Activated gamma-delta T cell (primary cell): ENCODE measurements at places on chromosomes 5 and 9.

DNA sequence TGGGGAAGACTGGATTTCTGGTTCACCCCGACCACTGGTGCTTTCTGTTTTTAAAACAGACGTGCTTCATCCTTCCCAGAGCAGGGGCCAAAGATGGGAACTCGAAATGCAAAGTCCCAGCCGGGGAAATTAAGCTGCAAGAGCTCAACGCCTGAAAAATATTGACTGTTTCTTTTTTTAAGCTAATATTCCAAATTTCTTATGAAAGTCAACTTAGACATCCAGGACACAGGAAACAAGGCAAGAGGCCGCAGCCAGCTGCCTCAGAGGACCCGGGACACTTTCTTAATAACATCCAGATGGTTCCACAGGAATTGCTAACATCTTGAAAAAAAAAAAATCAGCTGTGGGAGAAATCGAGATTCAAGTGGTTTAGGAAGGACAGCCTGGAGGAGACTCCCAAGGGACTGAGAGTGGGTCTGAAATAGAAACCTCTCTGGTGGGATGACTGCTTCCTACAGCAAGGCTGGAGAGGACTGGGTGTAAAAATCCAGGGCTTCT is 144.9 kb downstream of the FGF1 start:
- DNase-seq, result no peak

GRCh38 chr5:170333161-170333910 is 35.8 kb upstream of the LCP2 start:
- no peak for DNase-seq

- DNase-seq, result no peak
Measured at GRCh38 chr5:171129308-171129707, 179.7 kb upstream of the TLX3 start.

DNA sequence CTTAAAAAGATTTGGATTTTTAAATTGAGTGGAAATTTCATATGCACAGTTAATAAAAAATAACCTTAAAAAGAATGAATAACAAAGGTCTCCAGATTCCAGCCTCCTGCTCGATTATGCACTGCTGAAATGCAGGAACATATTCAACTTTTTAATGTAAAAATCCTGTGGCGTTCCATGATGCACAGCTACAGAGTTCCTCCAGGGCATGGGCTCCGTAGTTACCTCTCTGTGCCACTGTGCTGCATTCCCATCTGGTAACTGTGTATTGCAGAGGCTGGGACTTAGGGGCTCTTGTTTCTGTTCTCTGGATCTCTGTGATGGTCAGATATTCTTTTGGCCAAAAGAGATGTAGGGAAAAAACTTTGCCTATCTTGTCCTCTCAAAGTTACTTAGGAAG is 31.5 kb upstream of the EQTN start:
- DNase-seq, result no peak

- DNase-seq, result no peak
Measured at GRCh38 chr9:98009936-98010335, 26.8 kb downstream of the ANP32B start.

DNA sequence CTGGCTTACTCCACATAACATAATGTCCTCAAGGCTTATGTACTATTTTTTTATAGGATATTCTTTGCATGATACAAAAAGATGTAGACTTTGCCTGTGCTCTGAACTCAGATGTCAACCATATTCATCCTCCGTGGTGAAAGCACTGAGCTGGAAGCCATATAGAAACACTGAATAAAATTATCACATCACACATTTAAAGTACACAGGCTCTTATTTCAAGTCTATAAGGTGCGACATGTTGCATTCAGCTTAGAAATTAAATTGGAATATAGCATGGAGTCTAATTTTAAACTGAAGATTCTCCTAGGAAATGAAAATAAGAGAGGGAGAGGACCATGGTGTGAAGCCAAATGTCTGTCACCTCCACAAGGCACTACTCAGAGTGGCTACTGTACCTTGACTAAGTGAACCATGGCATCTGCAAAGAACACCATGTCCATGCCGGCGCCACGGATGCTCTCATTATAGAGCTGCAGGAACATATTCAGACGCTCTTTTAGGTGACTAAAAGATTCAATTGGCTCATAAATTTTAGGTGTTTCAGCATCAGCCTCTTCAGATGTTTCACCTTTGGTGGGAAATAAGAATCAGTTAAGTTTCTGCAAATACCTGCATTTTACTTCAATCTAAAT is 158.6 kb downstream of the DNAH5 start:
- no peak for DNase-seq

DNA sequence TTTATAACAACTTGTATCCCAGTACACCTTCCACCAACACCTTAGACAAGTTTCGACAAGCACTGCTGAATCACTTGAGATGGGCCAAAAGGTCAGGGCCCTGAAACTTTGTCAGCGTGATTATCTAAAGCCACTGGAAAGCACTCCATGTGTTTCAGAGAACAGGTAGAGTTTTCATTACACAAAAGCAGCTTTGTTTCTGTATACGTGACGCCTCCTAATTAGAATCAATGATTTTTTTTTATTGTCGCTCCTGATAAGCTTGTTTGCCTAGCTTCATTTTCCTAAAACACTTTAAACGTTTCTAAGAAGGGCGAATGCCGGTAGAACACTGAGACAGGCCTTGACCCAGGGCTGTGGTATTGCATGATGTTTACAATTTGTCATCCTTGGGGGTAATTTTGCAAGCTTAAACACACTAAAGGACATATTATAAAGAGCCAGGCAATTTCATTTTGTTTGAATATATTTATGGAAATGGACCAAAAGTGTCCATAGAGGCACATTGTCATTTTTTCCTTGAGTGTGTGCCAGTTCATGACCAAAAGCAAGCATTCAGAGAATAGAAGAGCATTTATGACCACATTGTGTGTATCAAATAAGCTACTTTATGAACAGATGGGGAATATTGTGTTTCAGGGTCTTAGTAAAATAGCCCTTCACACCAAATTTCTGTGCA is 193.6 kb downstream of the GLIS3 start:
- DNase-seq, result no peak

GRCh38 chr9:89750117-89750791 is 145.4 kb downstream of the GADD45G start:
- no peak for DNase-seq

DNA sequence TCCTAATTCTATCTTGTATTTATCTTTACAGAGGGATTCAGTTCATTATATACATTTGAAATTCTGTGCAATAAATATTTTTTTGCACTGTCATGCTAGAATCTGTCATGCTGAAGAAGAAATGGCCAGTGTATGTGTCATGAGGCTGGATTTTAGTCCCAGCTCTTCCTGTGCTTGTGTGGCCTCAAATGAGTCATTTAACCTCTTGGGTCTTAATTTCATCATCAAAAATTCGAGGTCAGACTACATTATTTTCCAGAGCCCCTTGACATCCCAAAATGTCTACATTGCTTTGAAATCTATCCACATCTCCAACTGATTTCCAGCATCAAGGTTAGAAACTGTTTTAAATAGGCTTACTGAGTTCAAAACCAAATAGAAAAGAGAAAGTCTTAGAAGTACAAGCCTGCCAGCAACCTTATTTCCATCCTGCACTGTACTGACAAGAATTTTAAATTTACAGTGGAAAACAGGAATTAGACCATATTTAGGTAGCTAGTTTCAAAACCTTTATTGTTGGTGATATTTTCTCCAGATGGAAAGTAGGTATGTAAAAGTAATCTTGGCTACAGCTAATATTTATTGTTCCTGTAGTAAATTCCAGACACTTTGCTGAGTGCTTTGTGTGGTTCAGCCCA is 96.7 kb upstream of the MAMDC2 start:
- DNase-seq, result no peak

GRCh38 chr5:10702040-10702629 is 58.9 kb downstream of the DAP start:
- DNase-seq, result no peak

DNA sequence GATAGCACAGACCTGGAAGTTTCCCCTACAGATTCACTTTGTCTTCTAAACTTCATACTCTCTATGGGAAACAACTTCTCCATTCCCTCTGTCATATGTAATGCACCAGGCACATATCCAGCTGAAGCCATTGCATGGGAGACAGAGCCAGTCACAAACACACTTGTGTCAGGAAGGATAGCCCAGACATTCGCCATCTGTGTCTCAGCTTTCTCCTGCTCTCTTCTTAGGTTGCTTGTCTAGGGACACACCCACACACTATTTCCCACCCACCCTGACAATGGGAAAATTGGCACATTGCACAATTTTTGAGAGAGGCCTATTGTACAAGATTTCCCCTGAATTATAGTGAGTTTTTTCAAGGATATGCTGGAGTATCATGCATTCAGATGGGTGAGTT is 158.4 kb upstream of the MPDZ start:
- DNase-seq, result no peak

DNA sequence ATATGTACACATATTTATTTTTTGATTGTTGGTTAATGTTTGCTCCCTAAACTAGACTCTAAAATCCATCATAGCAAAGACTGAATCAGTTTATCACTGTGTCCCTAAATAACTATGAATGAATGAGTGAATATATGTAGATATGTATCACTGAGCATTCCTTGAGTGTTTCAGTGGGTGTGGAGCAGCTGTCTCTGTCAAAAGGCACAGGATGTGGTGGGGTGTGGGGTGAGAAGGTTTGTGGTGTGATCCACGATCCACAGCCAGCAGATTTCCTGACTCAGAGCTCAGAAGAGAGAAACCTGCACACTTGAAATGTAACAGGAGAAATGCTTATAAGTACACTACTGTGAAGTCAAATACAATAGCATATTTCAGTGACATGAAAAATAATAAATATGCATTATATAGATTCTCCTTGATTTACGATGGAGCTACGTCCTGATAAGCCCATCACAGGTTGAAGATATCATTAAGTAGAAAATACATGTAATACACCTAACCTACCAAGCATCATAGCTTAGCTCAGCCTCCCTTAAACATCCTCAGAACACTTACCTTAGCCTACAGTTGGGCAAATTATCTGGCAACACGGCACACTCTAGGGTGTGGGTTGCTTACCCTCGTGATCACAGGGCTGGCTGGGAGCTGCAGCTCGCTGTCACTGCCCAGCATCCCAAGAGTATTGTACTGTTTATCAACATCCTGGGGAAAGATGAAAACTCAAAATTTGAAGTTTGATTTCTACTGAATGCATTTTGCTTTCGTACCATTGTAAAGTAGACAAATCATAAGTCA is 287.0 kb downstream of the GAS1 start:
- DNase-seq, result no peak

DNA sequence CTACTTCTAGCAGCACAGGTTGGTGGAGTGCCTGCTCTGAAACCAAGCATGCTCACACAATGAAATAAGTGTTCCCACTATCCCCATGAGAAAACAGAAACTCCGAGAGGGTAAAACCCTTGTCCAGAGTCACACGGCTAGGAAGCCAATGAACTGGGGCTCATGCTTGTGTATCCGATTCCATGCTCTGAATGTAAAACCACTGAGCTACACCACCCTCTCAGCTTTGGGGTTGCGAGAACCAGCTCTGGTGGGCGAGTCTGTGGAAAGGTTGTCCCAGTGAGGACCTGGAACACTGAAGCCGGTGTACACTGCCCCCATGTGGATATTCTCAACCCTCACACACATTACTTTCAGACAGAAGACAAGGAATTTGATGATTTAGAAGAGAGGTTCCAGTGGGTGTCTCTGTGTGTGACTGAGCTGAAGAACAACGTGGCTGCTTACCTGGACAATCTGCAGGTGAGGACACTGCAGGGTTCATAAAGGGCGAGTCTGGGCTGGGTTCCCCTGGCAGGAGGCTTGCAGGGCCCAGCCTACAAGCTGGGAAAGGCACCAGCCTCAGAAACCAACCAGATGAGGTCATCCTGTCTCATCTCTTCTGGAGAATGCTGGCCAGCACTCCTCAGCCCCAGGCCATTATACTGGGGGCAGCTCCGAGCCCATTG is 37.4 kb downstream of the ARHGEF37 start:
- DNase-seq, result no peak

GRCh38 chr9:114092336-114092735 is 6.8 kb downstream of the KIF12 start:
- DNase-seq, result no peak

DNA sequence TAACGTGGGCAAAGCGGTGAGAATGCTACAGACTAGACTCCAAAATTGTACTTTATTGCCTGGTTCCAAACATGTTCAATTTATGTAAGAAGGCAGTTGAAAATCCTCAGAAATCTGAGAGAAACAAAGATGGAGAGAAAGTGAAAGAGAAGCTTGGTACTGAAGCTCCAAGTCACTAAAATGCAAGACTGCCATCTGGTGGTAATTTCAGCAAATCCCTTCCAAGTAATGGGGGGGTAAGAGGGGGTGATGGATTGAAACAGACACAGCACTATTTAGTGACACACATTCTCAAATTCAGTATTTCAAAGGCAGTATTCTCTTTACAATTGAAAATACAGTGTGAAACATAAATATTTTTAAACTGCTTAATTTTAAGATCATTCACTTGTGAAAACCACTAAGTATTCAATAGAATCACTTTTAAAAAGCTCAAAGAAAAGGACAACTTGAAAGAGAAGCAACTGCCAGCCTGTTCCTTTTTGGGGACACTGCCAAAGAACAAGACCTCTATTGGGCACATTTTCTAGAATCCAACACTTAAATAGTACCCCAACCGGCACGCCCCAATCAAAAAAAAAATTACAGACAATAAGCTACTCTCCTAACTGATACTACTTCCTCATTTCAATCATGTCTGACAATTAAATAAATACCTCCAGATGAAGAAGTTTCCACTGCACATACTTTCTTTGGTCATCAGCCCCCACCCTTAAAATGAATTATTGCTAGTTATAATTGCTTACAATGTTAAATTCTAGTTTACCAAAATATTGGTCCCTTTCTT is 131.5 kb downstream of the AGTPBP1 start:
- DNase-seq, result no peak

GRCh38 chr9:130938184-130938651 is 829 bp downstream of the FIBCD1 start:
- DNase-seq, result no peak

GRCh38 chr9:121230256-121230655 is 28.6 kb upstream of the RAB14 start:
- DNase-seq, result no peak

DNA sequence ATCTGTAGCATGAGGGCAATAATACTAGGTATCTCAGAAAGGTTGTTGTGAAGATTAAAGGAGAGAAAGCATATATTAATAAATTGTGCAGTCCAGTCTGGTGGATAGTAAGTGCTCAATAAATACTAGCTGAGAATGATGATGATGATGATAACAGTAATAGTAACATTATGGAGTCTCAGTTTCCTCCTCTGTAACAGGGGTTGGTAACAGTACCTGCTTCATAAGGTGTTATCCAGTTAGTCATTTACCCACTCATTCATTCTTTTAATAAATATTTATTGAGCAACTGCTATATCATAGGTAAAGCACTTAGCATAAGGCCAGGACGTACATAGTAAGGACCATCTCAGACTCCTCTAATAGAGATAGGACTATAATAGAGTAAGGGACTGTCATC is 7.6 kb downstream of the SLC6A7 start:
- DNase-seq, result no peak
